ENCODE measurements at places on chromosomes 6 and 20.

GRCh38 chr6:6597682-6598081 is 9.2 kb downstream of the LY86 start:
- DNase-seq, result no peak

DNA sequence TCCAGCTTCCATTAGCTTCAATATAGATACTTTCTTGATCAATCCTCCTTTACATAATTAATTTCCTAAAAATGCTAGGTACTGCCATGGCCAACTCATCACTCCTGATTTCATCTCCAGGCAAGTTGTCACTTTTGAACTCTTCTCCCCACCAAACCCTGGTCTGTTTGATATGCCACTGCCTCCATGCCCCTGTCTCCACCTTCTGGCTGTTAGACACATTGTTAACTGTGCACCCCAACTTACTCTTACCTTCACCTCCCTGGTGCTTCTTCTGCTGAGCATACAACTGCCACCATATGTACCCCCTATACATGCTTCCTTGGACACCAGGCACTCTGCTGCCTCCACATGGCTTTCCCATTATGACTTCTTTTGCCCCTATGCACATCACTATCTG is 21.9 kb upstream of the AIG1 start:
- DNase-seq, result no peak

DNA sequence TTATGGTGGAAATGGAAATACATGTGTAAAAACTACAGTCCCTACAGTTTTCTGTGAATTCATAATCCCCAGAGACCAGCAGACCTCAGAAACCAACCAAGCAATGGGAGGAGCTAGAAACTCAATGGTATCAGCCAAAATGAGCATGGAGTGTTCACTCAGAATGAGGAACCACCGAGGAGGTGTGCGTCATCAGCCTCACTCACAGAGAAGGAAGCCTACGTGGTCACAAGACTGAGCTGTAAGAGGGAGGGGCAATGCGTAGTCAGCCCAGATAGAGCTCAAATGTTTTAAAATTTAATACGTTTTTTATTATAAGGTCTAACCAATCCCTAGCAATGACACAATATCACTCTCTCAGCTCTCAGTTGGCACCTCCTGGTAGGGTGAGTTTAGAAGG is 17.4 kb downstream of the MYLK4 start:
- DNase-seq, result no peak

- DNase-seq, result peak; percentile 92
Observed at GRCh38 chr6:5205877-5206850, 54.6 kb downstream of the LYRM4 start.

DNA sequence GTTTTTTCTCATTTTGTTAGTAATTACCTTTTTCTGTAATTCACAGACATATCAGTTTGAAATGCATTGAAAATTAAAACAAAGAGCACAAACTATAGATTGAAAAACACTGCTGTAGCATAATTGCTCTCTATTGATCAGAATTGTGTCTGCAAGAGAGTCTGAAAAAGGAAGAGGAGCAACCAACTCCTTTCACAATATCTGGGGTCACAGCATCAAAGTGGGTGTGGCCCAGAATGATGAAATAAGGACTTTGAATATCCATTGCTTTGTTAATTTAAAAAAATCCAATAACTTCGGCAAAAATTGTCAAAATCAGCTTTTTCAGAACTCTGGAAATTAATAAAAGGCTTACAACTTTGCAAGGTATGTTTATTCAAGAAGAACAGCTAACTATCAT is 99.2 kb downstream of the MYLK4 start:
- DNase-seq, result no peak

- DNase-seq, result no peak
Observed at GRCh38 chr20:37575884-37576283, 48.2 kb upstream of the BLCAP start.

DNA sequence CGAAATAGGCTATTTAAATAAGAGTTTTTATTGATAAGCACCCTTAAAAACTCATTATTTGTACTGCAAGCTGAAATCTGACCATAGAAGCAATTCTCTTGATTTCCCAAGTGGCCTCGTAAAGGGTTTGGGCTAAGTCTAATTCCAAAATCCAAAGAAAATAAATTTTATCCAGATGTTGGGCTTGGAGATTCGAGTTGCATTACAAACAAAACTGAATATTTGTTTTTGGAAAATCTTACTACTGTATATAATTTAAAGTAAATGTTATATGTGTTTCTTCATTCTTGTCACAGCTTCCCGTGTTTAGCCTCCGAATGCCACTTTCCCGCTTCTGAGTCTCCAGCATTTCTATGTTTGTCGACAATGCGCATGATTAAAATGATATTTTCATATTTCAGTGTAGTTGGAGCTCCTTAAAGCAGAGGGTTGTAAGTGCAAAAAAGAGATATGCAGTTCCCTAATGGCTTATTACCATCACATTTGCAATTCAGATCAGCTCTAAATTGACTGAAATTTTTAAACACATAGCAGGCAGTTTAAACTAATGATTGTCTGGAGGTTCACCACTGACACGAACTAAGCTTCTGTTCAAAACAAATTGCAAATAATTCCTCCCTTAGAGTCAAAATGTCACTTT is 47.0 kb downstream of the PRL start:
- DNase-seq, result no peak

DNA sequence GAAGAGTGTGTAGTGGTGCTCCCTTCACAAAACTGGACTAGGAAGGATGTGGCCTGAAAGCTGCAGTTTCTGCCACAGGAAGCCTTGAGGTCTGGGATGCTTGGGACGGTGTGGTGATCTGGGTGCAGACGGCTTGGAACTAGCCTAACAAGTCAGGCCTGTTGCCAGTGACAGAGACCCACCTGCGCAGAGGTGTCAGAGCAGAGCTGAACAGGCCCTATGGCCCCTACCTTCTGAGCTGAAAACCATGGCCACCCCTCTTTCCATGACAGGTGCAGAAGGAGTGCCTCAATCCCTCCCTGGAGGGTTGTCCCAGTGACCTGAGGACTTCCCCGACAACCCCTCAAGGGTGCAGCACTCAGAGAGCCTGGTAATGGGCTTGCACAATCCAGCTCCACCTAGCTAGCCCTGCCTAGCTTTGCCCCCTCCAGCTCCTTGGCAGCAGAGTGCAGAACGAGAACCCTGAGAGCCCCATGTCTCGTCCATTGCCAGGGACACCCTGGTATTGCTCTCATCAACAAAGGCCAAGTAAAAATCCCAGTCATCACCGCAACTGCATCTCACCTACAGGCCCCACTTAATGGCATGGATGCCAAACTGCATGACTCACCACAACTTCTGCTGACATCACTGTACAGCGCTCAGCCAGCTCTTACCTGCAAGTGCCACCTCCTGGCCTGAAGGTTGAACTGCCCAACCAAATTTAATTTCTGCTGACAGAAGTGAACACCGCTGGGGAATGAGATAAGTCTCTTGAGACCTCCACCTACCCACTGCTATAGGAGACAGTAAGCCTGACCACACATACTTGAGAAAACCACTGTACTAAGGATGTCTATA is 563.1 kb downstream of the TFAP2A start:
- peak; percentile 22 for DNase-seq

GRCh38 chr20:32965115-32965514 is 39.1 kb downstream of the SUN5 start:
- no peak for DNase-seq

- DNase-seq, result peak; percentile 65
Observed at GRCh38 chr6:143941852-143942627, 66.0 kb downstream of the PLAGL1 start.

GRCh38 chr6:147903931-147904330 is 395.4 kb downstream of the SAMD5 start:
- no peak for DNase-seq

DNA sequence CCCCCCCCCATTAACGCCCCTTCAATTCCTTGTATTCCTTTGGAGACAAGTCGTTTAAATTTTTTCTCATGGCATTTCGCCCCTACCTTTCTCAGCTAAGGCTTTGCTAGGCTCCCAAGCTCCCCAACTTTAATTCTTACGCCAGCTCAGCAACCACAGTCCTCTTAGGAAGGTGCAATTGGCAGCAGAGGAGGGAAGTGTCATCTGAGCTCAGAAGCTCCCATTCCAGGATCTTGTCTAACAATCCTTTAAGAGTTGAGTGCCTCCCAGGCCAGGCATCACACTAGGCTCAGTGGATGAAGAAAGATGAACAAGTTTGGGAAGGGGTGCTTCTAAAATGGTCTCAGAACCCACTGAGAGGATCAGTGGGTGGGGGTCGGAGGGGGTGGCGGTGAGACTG is 131.2 kb upstream of the AKAP12 start:
- DNase-seq, result no peak

- DNase-seq, result no peak
Observed at GRCh38 chr6:10305790-10306415, 109.0 kb downstream of the TFAP2A start.

DNA sequence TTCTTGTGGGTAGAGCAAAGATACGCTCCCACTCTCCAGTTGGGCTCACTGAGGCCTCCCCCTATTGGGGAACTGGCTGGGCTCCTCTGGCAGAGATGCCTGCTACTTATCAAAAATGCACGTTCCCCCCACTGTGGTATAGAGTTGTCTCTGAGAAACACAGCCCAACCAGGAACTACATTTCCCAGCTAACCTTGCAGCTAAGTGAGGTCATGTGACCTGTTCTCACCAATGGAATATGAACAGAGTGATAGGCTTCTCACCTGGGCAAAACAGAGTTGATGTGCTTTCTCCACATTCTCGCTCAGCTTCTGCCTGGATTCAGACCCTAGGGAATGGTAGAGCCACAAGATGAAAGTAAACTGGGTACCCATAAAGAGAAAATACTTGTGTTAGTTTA is 49.1 kb upstream of the PTPRT start:
- no peak for DNase-seq

DNA sequence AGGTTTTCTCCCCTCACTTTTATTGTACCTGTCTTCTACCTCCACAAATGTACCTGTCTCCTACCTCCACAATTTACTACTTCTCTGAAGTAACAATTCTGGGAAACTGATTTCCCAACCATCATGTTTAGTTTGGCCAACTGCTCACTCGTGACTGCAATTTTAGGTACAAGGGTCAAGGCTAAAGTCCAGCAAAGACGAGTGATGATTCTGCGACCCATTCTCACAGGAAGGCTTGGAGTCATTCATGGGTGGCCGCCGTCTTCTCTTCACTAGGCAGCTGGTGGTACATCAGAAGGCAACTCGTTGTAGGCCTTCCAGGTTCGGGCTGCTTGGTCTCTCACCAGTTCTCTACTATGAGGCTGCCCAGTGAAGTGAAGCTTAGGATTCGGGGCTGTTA is 483.8 kb upstream of the JARID2 start:
- DNase-seq, result no peak

DNA sequence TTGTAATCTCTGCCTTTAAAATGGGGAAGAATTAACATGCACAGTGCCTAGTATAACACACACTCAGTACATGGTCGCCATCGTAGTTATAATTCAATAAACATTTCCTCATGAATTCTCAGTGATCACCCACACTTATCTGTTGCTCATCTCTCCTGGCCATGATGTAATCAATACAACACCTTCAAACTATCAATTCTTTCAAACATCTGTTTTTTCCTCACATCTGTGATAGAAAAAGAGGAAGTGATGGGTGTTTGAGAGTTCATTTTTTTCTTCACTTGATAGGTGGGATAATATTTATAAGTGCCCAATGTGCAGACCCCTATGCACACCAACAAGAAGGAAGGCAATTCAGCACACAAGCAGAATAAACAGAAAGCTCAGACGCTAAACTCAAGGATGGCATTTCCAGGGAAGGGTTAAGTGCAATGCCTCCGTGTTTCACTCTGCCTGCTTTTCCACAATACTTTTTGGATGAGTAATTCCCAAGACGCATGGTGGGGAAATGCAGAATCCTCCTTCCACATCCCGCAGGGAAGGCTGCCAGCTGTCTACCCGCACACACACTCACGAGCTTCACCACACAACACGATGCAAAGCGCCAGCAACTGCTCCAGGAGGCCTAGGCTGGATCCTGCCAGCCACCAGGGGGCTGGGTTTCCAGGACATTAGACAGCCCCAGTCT is 100.3 kb downstream of the GMPR start:
- peak; percentile 99 for DNase-seq

DNA sequence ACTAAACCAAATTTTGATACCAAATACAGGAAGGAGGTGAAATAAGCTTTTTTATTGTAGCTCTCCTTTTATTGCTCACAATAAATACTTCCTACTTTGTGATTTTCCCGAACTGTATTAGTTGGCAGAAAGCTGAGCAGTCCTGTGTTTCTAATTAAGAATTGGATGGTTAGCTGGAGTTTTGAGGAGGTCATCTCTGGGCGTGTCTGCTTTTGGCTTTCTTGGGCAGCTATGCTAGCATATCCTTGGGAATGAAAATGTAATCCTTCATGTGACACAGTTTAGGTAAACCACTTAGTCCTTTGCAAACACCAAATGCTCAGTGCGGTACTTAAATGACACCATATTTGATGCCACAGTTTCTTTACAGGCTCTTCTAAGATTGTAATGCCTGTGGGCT is 67.5 kb downstream of the MTHFD1L start:
- DNase-seq, result no peak

DNA sequence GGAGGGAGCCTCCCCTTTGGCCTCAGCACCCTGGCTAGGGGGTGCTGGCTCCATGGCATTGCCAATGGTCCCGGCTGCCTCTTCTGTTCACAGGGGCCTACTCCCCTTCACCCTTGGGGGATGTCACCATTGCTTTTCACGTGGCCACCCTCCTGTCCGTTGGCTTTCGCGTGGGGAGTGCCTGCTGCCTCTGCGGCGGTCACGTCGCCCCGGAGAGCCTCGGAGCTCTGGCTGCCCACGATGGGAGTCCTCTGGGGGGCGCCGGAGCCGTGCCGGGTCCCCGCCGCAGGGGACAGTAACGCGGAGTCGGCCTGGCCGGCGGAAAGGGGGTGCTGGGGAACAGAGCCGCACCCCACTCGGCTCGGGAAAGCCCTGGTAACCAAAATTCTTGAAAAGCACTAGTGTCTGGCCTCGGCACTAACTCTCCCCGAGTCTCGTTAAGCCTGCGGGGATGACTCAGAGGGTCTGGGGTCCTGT is 661 bp upstream of the HEBP2 start:
- DNase-seq, result peak; percentile 20

DNA sequence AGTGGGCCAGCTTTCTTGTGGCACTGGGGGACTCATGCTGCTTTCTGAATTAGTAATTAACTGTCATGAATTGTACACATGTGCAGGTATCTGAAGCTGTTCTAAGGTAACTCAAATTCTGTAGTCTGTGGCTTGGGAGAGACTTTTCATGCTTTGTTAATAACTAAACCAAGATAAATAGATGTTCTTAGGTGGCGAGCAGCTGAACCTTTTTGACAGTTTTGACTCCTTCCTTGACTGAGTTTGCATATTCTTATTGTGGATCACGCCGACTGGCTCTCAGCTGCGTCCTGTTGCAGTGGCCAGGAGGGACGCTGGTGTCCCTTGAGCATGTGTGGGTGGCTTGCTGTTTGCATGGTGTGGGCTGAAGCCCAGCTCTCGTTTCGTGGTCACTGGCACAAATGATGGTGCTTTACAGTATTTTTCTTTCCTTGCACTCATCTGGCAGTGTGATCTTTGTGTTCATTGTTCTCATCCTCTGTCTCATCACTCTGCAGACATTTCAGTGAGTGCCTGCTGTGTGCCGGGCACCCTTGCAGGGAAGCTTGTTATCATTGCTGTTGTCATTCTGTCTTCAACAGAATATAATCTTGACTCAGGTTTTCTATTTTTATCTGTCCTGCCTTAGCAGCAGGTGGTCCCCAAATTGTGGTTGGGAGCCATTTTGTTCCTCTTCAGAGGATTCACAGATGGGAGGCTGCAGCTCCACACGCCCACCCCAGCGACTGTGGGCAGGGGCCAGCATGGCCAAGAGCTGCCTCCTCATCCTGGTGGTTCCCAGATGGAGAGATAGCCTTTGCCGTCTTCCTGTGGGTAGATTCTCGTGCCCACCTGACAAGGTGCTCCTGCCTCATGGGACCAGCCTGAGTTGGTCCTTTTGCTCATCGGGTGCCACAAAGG is 39.6 kb downstream of the DUSP22 start:
- DNase-seq, result no peak
